ENCODE measurements at places on chromosomes 11 and 22.

DNA sequence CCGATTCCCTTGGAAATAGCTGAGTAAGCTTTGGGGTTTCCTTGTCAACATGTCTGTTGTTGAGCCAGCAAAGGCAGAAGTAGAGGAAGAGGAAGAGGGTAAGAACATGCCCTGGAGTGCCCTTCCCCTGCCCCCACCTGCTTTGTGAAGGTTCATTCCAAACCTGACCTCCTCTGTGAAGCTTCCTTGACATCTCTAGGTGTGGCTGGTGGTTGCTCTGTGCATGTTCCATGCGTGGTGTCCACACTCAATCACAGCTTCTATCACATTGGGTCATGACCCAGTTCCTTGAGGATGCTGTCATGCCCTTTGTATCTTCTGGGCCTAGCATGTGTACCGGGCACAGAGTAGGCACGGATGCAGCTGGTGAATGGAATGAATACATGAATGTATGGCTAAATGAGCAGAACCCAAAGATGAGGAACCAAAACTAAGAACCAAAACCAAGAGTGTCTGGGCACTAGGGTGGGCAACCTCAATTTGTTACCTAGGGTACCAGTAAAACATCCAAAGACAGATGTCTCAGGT, 23.7 kb upstream of the FXYD6 start:
- DNase-seq, result no peak

DNA sequence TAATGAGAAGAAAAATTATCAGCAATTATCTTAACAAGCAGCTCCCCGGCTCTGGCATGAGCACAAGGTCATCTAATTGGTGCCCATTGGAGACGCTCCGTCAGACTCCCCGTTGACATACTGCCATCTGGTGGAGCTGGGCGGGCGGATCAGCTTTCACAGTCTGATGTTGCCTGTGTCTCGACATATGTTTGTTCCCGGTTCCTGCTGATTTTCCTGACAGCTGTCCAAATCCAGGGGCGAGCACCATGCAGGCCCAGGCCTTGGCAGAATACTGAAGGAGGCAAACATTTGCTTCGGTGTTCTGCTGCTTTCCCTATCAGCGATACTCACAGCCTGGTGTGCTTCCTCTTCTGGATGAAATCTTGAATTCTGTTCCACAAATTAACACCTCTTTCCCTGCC, 43.8 kb upstream of the BARX2 start:
- peak; percentile 74 for DNase-seq

DNA sequence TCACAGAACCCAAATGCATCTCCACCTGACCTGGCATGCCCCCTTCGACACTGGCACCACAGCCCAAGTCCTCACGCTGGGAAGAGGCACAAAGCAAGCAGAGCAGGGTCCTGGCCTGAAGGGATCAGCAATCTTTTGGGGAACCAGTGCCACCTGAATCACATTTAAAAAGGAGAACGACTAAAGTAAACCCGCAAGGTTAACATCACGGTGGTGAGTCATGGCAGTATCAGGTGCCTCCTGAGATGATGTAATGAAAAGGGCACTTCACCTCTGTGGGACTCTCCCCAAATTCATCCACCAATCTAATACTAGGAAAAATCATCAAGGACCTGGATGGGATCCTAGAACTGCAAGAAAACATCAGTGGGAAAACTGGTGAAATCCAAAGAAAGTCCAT, 44.9 kb downstream of the PACSIN2 start:
- no peak for DNase-seq

- no peak for DNase-seq
Observed at GRCh38 chr11:28596816-28597215, 488.6 kb downstream of the METTL15 start.

GRCh38 chr22:44212936-44213335, 32.2 kb downstream of the PARVG start:
- DNase-seq, result no peak

GRCh38 chr22:39809772-39810557, 83.6 kb downstream of the ENTHD1 start:
- no peak for DNase-seq

DNA sequence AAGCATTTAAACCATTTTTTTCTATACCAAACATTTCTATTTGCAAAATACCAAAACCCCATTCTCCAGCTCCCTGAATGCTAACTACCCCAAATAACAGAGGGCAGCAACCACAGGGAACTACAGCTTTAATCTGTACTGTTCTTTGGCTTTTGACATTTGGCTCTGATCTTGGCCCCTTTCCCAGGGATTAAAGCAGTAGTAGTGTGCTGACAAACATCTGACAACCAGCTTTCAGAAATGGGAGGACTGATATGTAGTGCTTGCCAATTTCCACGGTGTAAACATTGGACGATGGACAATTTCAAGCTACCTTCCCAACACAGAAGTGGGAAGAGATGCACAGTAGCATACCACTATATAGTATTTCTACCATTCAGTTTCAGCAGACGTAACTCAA, 88.4 kb upstream of the TEAD1 start:
- no peak for DNase-seq

DNA sequence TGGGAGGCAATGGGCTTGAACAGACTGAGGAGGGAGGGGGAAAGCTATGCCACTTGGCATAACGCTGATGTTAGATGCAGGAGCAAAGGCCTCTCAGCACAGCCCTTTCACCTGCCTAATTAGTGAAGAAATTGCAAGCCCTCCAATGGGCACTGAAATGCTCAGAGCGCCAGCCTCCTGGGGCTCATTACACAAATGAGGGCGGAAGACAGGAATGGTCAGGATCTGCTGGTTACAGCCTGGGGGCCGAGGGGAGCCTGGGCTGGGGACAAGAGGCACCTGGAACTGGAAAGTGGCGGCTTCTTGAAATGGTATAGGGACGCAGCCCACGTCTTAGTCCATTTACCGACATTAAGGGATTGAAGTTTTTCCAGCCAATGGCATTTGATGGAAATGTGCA, 50.2 kb upstream of the PLET1 start:
- DNase-seq, result no peak

- DNase-seq, result no peak
Observed at GRCh38 chr11:3665336-3666022, 5.7 kb downstream of the CHRNA10 start.

DNA sequence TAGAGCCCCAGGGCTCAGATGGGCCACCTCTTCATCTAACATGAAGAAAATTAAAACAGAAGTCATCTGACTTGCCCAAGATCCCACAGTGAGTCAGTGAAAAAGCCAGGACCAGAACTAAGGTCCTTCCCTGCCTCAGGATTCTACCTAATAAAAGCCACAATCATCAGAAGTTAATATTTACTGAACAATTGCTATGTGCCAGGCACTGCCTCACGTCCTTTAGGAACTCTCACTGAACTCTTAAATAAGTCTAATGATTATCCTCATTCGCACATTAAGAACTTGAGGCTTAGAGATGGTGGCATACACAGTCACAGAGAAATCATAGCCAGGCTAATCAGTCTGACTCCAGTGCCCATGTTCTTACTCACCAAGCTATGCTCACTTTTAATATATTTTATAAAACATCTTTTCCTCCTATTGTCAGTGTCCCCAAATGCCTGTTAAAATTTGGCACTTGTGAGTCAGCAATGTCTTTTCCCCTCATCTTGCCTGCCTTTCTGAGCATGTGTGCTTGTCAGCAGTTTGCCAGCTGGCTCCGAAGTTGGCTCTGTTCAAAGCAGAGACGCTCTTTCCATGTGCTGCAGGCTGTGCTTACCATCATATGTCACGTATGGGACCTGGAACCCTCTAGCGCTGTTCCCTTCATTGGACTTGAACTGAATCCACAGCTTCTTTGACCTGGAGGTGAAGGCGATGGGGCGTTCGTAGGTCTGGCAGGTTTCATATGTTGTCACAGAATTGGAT, 21.5 kb upstream of the NRIP3 start:
- DNase-seq, result no peak

DNA sequence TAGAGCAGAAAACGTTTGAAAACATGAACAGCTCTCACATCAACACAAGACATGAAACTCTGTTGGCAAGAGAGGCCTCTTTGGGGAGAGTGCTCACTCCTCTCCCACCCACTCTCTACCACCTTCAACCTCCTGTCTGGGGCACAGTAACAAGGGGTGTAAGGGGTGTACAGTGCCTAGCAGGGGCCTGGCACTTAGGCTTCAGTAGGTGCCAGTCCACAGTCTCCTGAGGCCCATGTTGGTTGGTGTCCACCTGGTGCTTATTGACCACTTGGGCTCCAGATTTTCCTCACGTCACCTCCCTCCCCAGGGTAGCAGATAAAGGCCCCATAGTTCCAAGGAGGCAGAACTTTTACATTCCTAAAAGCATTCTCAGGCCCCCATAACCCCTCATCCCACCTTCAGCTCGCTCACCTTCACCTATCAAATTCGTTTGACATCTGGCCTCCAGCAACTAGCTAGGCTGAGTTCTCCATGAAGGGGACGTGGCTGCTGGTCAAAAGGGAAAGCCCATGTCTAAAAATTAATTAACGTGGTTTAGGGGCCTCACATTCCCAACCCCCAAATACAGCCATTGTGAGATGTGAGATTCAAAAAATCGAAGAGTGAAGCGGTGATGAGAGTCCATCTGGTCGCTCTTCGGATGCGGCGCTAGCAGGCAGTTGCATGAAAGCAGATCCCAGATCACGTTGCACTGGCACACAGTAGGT, 712 bp upstream of the MED15 start:
- no peak for DNase-seq

DNA sequence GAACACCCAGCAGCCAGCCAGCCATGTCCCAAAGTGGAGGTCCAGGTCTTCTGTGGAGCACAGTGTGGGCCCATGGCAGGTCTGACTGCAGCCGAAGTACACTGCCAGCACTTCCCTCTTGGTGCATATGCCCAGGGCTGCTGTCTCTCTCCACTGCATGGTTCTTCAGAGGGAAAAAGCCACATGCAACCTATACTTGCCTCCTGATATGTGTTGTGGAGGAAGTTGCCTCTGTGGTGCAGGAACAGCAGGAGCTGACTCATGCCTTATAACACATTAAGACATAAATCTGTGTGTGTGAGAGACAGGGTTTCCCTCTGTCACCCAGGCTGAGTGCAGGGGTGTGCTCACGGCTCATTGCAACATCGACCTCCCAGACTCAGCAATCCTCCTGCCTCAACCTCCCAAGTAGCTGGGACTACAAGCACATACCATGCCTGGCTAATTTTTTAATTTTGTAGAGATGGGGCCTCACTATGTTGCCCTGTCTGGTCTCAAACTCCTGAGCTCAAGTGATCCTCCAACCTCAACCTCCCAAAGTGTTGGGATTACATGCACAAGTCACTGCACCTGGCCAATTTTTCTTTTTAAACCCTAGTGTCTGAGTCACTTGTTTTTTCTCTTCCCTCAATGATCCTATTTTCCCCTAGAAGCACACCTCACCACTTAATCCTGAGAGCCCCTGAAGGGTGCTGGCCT, 98.8 kb downstream of the MPPED2 start:
- peak; percentile 52 for DNase-seq

GRCh38 chr11:57318178-57318577, 6.6 kb downstream of the TNKS1BP1 start:
- DNase-seq, result peak; percentile 45

GRCh38 chr11:28146123-28146751, 38.0 kb downstream of the METTL15 start:
- DNase-seq, result peak; percentile 92

GRCh38 chr22:40326905-40327735, 19.2 kb upstream of the ADSL start:
- DNase-seq, result peak; percentile 38

GRCh38 chr11:116215471-116216113, 557.2 kb downstream of the BUD13 start:
- DNase-seq, result no peak

- no peak for DNase-seq
Observed at GRCh38 chr11:124207102-124207792, 24.1 kb downstream of the OR10D3 start.

- DNase-seq, result no peak
Observed at GRCh38 chr22:25403284-25403810, 161.1 kb upstream of the GRK3 start.

- no peak for DNase-seq
Observed at GRCh38 chr11:129698212-129698611, 117.4 kb upstream of the TMEM45B start.

- DNase-seq, result no peak
Observed at GRCh38 chr22:27873472-27873871, 45.6 kb downstream of the PITPNB start.

DNA sequence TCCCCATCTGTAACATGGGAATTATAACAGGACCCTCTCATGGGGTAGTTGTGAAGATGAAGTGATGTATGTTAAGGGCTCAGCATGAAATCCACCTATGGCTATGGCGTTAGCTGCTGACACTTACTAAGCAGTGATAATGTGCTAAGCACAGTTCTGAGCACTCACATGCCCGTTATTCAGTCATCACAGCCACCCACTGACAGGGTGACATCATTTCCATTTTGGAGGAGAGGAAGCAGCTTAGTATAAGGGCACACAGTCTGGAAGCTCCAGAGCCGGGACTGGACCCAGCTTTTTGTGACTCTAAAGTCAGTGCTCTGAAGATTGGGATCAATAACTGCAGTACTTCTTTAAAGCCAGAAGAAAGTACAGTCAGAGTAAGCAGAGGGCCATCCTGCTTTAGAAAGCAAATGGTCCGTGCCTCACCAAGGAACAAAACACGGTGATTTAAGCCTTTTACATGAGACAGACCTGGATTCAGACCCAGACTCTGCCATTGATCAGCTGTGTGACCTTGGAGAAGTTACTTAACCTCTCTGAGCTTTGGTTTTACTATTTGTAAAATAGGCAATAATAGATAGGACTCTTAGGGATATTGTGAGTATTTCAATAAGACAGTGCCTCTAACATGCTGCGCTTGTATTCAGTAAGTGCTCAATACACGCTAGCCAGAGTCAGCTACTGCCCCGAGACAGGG, 61.5 kb downstream of the SGSM1 start:
- no peak for DNase-seq

GRCh38 chr11:26946257-26946716, 47.6 kb upstream of the FIBIN start:
- peak; percentile 74 for DNase-seq

- DNase-seq, result no peak
Observed at GRCh38 chr22:24409707-24410106, 17.7 kb upstream of the ADORA2A start.

DNA sequence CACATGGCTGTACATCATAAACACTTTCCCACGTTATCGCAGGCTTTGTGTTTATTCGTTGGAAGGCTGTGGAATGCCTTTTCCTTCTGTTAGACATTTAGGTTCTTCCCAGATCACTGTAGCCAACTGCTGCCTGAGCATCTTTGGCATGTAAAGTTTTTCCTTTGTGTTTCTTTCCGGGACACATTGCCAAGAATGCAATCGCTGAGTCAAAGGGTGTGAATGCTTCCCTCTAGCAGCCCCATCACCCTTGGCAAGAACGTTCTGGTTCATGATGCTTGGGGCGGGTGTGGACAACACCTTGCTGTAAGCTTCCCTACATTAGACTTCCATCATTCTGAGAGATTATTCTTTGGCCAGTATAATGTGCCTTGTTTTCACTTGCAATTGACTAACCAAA, 136.2 kb downstream of the OSBP2 start:
- DNase-seq, result peak; percentile 89

DNA sequence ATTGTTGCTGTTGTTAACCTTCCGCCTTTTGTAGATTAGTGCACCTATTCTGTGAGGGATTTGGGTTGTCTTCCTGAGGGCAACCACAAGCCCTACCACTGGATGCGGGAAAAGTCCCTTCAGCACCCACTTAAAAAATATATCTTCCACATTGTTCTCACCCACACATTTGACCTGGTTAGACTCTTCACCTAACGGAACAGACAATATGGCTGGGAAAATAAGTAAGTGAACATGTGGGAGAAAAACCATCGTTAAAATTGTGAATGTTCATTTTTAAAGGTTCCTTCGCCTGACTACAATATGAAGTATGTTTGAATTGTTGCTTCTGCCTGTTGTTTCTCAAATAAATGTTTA, 72.0 kb upstream of the MPEG1 start:
- DNase-seq, result no peak

Data from fibroblast of upper back skin (primary cell).